SK-MEL-5 (cell line): ENCODE measurements at places on chromosomes 3 and 15. TPM values are rescaled to one million over a fixed set of nuclear protein-coding genes. Genes with fewer than 3 reads are reported as not detected.
A peak's percentile ranks its signal among the peaks of the same experiment; 100 is the strongest.

GRCh38 chr3:42013691-42014457 lies 52.0 kb upstream of the ULK4 start:
- no peak for DNase-seq

- no peak for DNase-seq
Observed at GRCh38 chr3:140170612-140171011, 235.6 kb downstream of the CLSTN2 start.

DNA sequence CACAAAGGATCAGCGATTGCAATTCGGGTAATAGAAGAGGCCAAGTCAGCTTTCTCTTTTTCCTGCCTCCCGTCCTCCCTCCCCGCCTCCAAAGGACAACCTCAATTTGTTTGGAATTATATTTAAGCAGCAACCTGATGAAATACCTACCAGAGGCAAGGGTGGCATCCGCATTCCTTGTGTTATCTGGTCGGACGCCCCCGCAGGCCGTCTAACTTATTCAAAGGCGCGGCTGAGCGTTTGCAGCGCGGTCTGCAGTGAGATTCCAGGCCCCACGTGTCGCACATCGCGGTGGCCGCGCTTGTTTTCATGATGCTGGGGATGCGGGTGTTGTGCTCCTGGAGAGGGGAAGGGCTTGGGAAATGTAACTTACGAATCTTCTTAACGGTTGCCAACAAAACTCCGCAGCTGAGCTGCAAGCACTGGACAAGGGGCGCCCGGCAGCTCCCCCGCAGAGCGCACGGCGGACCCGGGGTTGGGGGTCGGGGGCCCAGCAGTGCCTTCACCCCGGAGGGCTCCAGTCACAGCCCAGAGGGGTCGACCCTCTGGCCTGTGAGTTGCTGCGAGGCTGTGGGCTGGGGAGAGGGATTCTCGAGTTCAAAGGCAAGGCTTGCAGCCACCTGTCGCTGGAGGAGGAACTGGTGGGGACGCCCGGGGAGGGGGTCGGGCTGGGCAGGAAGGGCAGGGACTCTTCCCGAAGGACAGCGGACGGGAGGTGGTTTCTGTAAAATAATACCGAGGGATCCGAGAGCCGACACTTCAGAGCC lies 20.5 kb upstream of the RGMA start:
- no peak for DNase-seq

GRCh38 chr3:46006238-46007032 lies 10.8 kb upstream of the FYCO1 start:
- DNase-seq, result no peak

DNA sequence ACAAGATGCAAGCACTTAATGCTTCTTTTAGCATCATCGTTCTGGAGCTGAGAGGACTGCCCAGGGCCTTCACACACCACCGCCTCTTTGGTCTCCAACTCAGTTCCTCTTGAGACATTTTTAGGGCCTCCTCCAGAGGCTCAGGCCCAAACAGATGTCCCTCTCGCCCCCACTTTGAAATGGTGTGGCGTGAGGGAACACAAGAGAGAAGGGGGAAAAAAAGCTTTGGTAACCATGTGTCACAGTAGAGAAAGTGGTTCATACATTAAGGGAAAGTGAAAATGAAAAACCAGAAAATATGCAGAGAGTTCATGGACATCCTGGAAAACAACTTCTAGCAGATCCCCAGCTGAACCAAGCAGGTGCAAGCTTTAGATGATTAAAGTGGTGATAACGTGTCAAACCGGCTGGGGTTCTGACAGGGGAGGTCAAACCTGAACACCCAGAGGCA lies 33.1 kb upstream of the FOXP1 start:
- no peak for DNase-seq

DNA sequence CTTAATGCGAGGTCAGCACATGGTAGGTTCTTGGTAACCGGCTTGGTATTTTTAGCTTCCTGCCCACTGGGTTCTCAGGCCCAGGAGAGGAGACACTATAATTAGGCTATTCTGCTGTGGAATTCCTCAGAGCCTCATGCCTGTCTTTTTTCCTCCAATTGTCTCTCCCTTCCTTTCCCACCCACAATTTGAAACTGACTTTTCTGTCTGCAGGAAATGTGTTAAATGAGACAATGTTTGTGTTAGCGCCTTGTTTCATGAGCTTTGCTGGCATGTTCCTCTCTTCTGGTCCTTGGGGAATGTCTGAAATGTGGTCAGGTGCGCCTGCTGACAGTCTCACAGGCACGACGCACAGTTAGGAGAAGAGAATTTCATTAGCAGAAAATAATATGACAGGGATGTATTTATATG lies 223.6 kb upstream of the CTNNB1 start:
- DNase-seq, result no peak

- DNase-seq, result no peak
Observed at GRCh38 chr3:189898559-189899153, 222.0 kb downstream of the P3H2 start.

- peak; percentile 95 for DNase-seq
Observed at GRCh38 chr3:12841149-12841969, at the start of gene RPL32. RPL32 (minus strand) TSS chr3:12841565; CDS start chr3:12840237, 1,328 bp downstream.

- DNase-seq, result no peak
Observed at GRCh38 chr15:83219026-83219425, 11.4 kb upstream of the HDGFL3 start.

DNA sequence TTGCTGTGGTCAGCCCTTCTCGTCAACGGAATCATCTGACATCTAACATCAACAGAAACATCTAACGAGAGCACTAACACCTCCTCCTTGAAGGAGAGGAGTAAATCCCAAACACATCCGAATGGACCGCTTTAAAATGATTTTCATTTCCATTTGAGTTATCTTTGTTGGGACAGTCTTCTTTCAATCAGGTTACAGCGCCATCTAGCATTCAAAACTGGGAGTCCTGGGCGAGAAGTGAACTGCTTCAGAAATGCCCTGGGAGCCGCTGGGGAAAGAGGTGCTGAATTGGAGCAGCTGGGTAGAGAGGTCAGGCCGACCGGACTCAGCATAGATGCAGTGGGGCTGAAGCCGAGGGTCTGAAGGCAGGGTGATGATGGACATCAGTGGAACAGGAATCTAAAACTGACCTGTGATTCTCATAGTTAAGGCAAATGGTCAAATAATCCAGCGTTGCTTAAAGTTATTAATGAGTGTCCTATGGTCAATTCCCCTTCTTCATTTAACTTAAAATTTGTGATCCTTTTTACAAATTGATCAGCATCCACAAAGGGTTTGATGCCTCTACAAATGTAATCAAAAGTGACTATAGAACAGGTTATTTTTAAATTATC lies 170.0 kb upstream of the NDN start:
- DNase-seq, result peak; percentile 83

- DNase-seq, result no peak
Observed at GRCh38 chr3:188319569-188319968, 165.6 kb downstream of the LPP start.

GRCh38 chr3:136385457-136385856 lies 135.3 kb downstream of the PCCB start:
- no peak for DNase-seq

DNA sequence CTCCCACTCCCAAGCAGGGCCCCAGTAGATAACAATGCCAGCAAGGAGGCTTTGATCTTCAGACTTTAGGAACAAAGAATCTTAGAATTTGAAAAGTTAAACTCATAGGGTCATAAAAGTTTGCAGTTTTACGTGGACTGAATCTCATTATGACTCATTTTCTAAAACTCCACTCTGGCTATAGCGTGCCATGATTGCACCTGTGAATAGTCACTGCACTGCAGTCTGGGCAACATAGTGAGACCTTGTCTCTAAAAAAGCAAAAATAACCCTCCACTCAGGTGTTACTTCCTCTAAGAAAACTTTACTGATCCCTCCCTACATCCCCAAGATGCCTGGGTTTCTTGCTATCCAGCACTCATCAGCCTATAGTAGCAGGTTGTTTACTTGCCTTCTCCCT lies 104.5 kb downstream of the IL20RB start:
- DNase-seq, result no peak

GRCh38 chr3:58355179-58355578 lies 22.5 kb downstream of the PXK start:
- no peak for DNase-seq

GRCh38 chr3:19539518-19540392 lies 391.4 kb downstream of the KCNH8 start:
- DNase-seq, result no peak

GRCh38 chr3:49703443-49703927 lies 14.1 kb downstream of the RNF123 start:
- DNase-seq, result peak; percentile 81

DNA sequence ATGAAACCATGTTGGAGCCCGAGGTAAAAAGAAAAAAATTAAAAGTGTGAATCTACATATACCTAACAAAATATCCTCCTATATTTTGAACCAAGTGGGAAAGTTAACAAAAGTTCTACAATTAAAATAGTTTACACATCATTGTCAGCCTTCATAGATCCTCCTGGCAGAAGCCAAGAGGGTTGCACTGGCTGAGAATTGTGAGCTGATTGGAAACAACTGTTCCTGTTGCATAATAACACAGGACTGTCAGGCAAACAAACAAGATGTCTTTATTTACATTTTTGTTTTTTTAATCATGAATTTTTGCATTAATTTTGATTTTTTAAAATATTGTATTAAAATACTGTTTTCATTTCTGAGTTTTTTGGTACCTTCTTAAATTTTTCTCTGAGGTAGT lies 215.2 kb upstream of the MME start:
- no peak for DNase-seq

DNA sequence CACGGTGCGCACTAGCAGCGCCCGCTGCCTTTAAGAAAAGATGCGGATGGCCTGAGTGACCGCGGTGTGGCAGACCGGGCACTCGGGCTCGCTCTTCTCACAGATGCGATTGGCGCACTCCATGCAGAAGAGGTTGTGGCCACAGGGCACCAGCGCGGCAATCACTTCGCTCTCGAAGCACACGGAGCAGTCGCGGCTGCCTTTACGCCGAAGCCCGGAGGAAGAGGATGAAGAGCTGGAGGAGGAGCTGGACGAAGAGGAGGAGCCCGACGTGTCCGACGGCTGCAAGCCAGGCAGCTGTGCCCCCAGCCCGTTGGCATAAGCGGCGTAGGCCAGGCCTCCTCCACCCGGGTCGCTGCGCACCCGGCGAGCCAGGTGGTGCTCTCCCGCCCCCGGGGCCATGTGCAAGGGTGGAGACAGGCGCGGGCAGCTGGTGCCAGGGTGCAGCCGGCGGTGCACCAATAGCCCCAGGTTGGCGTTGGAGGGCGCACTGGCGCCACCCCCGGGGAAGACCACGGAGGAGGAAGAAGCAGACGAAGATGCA lies 2.6 kb downstream of the MEX3B start:
- no peak for DNase-seq

GRCh38 chr3:14853271-14853951 lies 34.6 kb downstream of the FGD5 start:
- DNase-seq, result no peak

DNA sequence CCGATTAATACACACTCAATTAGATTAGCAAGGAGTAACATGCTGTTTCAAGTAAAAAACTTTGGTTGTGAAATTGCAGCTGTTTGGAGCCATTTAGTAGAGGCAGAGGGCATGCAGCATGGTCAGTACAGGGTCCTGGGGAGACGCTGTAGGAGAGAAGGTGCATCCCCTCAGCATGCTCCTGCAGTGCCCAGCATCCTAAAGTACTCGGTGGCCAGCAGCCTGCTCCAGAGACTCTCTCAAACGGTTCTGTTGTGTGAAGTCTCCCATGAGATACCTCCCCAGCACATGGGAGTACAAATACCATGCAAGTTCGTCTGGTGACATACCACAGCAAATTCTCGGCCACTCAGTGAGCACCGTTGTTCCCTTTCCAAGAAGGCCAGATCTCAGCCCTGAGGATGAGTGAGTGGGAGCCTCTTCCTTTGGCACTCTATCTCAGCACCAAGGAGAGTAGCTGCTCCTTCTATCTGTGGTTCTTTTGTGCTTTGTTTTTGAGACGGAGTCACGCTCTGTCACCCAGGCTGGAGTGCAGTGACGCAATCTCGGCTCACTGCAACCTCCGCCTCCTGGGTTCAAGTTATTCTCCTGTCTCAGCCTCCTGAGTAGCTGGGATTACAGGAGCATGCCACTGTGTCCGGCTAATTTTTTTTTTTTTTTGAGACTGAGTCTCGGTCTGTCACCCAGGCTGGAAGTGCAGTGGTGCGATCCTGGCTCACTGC lies 72.7 kb downstream of the TJP1 start:
- DNase-seq, result peak; percentile 64

- no peak for DNase-seq
Observed at GRCh38 chr3:86984271-86984670, 6.7 kb downstream of the VGLL3 start.

DNA sequence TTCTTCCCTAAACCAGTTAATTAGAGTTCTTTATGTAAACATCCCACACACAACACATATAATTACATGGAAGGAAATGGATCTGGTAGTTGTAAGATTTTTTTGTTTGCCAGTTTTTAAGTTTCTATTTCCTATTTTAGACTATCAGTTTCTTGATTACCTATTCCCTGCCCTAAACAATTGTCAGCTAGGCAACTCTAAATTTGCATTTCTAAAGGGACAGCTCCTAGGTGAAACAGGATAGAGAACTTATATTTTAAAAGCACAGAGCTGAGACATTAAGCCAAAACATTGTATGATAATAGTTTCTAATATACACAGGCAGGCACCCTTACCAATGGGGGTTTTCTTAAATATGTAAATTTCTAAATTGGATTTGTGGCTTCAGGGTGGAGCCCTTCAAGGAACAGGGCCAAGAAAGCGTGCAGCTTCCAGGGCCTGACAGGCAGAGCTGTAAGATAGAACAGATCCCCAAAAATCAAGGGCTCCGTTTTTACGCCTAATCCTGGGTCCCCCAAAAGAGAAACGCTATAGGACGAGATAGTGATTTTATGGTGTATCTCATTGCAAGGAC lies 8.9 kb downstream of the LEKR1 start:
- DNase-seq, result no peak

Gene SEMA3F
- 1.5 and 2.5 TPM in 2 replicates for total RNA-seq

Gene ISLR
- total RNA-seq, result not detected in 2 replicates

Gene TRIM59
- total RNA-seq, result 3.2 and 9.3 TPM in 2 replicates

Gene CAMK2N2
- 0.35 and 0.77 TPM in 2 replicates for total RNA-seq

Gene COL6A5
- total RNA-seq, result not detected in 2 replicates

Gene KCNMB3
- 0.37 and 0.58 TPM in 2 replicates for total RNA-seq

Gene PLS1
- total RNA-seq, result 7.4 and 10.5 TPM in 2 replicates

Gene CFAP20DC
- 5.5 and 5.7 TPM in 2 replicates for total RNA-seq

Gene SV2B
- total RNA-seq, result 0.11 and 0.18 TPM in 2 replicates

Gene SLC2A2
- total RNA-seq, result not detected in 2 replicates
